Tongue (tissue), 3 donors: ENCODE measurements at places on chromosomes 12 and 14. TPM values are rescaled to one million over a fixed set of nuclear protein-coding genes. Genes with fewer than 3 reads are reported as not detected.

- no peak for DNase-seq
Observed at GRCh38 chr12:88390811-88391210, 189.5 kb downstream of the KITLG start.

DNA sequence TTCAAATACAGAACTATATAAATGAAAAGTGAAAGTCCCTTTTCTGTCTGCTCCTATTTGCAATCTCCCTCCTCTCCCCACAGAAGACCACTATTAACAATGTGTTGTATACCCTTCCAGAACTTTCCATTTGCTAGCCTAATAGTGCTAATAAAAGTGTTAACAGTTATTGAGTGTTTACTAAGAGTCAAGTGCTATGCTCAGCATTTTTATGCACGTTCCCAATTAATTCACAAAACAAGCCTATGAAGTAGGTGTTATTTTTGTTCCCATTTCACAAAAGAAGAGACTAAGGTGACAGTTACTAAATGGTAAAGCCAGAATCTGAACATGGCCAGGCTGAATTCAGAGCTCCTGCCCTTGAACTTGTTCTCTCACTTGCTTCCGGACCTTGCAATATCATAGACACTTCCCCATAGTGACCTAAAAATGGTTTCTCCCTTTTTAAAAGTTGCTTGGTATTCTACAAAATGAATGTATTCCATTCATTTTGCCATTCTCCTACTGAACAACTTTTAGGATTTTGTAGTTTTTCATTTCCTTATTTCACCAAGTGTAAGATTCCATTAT lies 1.6 kb upstream of the PRKAB1 start:
- no peak for DNase-seq

DNA sequence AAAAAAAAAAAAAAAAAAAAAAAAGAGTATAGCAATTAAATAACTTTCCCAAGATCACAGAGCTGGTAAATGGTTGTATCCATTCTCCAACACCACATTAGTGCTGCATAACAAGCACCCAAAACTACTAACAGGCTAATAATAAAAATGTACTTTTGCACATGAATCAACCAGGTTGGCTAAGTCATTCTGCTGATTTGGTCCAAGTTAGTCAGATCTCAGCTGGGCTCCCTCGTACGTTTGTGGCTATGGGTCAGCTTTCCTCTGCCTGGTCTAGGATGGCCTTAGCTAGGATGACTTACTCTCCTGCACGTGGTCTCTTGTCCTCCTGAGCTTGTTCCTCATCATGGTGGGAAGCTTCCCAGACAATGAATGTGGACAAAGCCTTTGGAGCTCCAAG lies 7.9 kb upstream of the PLEKHG6 start:
- DNase-seq: no peak

DNA sequence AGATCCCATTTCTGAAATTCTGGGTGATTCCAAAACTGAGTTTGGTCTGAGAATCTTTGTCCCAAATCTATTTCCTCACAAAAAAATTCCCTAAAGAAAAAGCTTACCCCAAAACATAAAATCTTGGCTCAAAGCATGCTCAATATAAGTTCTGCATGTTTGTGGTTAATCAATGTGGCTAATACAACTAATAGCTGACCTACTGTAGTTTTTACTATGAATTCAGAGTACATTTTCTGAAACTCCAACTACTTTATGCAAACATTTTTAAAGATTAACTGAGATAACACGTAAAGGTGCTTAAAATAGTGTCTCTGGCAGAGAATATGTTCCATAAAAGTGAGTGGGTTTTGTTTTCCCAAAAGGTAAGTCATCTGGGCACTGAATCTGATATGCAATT lies 133.1 kb downstream of the MED13L start:
- DNase-seq: no peak

Gene EML5
- total RNA-seq: 0.51 TPM

Gene C12orf50
- not detected for total RNA-seq
